CD4-positive, alpha-beta memory T cell (primary cell): ENCODE measurements at places on chromosomes 1 and 21. TPM values are rescaled to one million over a fixed set of nuclear protein-coding genes. Genes with fewer than 3 reads are reported as not detected.

GRIK1 gene
- total RNA-seq = not detected

ARHGEF11 gene
- total RNA-seq = 24.1 TPM

KRTAP19-1 gene
- not detected for total RNA-seq

TCP10L gene
- total RNA-seq = 0.55 TPM

SPATA6 gene
- 1.9 TPM for total RNA-seq

ICOSLG gene
- 4.2 TPM for total RNA-seq

DNA sequence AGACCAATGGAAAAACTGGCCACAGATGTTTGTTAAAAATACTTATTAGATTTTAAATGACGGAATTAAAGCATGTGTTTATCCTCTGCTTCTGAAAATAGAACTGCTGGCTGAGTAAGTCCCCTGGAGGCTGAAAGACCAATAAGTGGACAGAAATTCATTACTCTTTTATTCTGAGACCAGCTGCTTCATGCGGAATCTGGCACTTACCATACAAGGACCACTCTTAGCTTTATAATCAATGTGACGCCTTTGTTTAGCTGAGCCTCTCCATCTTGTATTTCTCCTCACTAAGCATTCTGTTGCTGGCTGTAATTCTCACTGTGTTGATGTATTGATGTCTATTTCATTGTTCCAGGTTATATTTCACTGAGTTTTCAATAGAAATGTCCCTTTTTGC lies 6.3 kb upstream of the EXO1 start:
- H3K27ac ChIP-seq = no peak overlapping the region
- H3K36me3 ChIP-seq = no peaks in the 10 kb centered on the region
- no peak overlapping the region for H3K4me3 ChIP-seq
- no peaks in the 10 kb centered on the region for H3K4me1 ChIP-seq
- no peak for DNase-seq

GRCh38 chr1:246647113-246647512 lies 77.1 kb upstream of the SCCPDH start:
- DNase-seq = no peak
- H3K27me3 ChIP-seq = no peaks in the 10 kb centered on the region
- no peaks in the 10 kb centered on the region for H3K4me1 ChIP-seq
- no peak overlapping the region for H3K4me3 ChIP-seq

GRCh38 chr1:213984387-213985208 lies 3.2 kb upstream of the PROX1 start:
- H3K27me3 ChIP-seq = peaks cover 77% of the 10 kb centered on the region
- no peak overlapping the region for H3K4me3 ChIP-seq
- H3K36me3 ChIP-seq = no peaks in the 10 kb centered on the region
- H3K27ac ChIP-seq = no peak overlapping the region

GRCh38 chr1:81703756-81704463 lies 96.8 kb upstream of the ADGRL2 start:
- no peaks in the 10 kb centered on the region for H3K36me3 ChIP-seq
- no peak for DNase-seq
- H3K4me3 ChIP-seq = no peak overlapping the region
- no peak overlapping the region for H3K27ac ChIP-seq

GRCh38 chr1:157147906-157148700 lies 9.9 kb upstream of the ETV3 start:
- no peak overlapping the region for H3K27ac ChIP-seq
- peaks cover 8% of the 10 kb centered on the region for H3K4me1 ChIP-seq
- no peaks in the 10 kb centered on the region for H3K27me3 ChIP-seq
- no peak for DNase-seq
- no peaks in the 10 kb centered on the region for H3K36me3 ChIP-seq

DNA sequence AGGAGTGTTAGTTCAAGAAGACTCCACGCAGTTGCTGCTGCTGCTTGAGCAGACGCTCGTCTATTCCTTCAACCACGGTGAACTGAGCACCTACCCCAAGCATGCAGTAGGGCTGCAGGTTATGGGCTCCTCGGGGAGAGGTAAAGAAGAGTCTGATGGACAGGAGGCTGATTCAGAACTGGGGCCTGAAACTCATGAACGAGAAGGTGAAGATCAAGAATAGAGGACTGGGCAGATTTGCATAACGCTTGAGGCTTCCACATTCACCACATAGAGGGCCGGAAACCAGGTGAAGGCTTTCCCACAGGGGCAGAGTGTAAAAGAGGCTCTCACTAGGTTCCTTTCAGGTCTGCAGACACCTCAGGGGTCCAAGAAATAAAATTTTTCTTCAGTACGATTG lies 9.1 kb downstream of the ABCA4 start:
- no peaks in the 10 kb centered on the region for H3K27me3 ChIP-seq
- H3K4me1 ChIP-seq = no peaks in the 10 kb centered on the region
- DNase-seq = no peak

DNA sequence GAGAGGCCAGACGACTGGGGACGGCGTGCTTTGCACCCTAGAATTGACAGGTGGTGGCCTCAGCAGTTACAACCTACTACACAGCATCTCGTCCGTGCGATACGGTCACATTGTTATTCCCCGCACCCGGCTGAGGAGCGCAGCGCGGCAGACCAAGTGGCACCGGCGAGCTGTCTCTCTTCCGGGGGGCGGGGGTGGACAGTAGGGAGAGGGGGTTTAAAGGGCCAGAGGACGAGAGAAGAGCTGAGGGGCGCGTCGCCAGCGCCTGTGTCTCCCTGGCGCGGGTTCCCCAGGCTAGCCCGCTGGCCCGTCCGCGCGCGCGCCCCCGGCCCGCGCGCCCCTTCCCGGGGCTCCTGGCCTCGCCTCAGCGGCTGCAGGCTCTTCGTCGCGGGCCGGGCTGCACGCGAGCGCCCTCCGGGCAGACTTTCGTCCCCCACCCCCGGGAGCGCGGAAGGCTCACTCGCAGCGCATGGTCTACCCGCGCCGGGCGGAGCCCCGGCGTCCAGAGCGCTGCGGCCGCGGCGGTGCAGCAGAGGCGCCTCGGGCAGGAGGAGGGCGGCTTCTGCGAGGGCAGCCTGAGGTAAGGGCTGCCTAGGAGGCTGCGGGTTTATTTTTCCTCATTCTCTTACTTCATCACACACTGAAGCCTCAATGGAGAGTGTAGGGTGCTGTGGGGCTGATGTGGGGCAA lies at the start of gene PDE4B:
TSS of gene PDE4B (plus strand) at position 227 of the 690 bp plus-strand sequence.
- H3K4me3 ChIP-seq = no peak within 1 kb of the TSS
- H3K27ac ChIP-seq = no peak within 1 kb of the TSS
- H3K36me3 ChIP-seq = no peaks in the 10 kb centered on the region

GRCh38 chr1:188708795-188709535 lies 1768.7 kb downstream of the BRINP3 start:
- no peaks in the 10 kb centered on the region for H3K27me3 ChIP-seq
- H3K27ac ChIP-seq = no peak overlapping the region
- H3K4me3 ChIP-seq = no peak overlapping the region
- no peak for DNase-seq
- H3K4me1 ChIP-seq = no peaks in the 10 kb centered on the region
